ENCODE measurements at places on chromosomes 16 and 17.
A peak's percentile ranks its signal among the peaks of the same experiment; 100 is the strongest.

DNA sequence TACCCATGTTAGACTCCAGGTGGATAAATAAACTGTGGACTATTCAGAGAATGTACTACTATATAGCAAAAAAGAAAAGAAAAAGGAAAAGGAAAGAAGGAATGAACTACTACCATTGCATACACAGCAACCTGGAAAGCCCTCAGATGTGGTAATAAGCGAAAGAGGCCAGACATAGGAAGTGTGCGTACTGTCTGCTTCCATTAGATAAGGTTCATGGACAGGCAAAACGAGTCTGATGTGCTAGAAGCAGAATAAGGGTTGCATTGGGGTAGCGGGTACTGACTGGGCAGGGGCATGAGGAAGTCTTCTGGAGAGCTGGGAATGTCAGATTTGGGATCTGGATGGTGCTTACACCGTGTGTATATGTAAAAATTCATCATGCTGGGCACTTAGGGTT, 21.8 kb downstream of the CLEC16A start:
- DNase-seq = no peak

DNA sequence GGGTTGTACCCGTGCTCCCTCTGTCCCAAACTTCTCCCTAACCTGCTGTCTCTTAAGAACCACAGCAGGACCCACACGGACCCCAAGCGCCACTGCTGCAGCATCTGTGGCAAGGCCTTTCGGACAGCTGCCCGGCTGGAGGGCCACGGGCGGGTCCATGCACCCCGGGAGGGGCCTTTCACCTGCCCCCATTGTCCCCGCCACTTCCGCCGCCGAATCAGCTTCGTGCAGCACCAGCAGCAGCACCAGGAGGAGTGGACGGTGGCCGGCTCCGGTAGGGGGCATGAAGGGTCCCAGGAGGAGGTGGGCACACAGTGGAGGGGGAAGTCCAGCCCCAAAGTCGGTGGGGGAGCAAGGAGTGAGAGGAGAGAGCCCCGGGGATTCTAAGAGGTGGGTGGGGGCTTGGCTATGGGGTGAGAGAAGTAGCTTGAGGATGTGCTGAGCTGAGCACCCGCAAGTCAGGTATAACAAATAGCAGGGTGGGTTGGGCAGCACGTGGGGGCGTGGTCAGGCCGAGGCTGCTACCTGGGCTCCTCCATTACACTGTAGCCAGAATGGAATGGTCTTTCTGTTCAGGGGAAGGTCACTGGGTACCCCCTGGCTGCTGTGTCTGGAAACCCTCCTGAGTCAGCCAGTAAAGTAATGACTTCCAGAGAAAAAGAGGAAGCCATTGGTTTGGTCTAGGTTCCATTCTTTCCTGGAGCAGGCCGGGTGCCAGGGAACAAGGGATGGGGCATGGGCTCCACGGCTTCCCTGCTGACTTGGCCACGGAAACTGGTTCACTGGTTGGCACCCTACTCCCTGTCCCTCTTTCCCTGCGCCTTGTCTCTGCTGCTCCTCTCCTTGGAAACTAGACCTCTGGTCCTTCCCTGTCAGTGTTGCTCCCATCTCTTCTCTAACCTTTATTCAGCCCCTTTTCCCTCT, 7.1 kb downstream of the PRSS53 start:
- DNase-seq = no peak

DNA sequence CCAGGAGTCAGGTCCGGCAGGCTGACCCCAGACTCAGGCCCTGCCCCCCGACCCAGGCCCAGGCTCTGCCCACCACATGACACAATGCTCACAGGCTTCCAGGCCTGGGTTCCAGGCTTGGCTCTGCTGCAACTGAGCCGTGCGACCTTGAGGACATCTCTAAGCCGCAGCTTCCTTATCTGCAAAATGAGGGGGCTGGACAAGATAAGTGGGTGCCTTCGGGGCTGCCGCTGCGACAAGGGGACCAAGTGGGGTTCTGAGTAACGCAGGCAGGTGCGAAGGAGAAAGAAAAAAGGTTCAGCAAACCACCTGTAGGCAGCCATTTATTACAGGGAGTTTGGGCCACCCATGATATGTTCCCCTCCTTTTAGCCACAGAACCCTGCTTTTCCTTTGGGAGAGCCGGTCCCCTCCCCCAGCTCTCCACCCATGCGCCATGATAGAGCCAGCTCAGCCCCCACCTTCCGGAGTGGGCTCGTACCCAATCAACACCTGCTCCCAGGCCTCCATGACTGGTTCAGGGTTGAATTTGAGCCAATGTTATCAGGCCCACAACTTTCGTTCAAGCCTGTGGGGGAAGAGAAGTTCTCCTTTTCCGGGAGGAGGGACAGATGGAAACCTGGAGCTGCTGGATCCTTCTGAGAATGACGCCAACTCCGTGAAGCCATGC, 38.2 kb downstream of the RTN4RL1 start:
- DNase-seq = no peak

- no peak for DNase-seq
Measured at GRCh38 chr16:87877942-87878507, 8.7 kb upstream of the SLC7A5 start.

- peak; percentile 49 for DNase-seq
Measured at GRCh38 chr17:58330997-58331814, 2.6 kb upstream of the TSPOAP1 start.

DNA sequence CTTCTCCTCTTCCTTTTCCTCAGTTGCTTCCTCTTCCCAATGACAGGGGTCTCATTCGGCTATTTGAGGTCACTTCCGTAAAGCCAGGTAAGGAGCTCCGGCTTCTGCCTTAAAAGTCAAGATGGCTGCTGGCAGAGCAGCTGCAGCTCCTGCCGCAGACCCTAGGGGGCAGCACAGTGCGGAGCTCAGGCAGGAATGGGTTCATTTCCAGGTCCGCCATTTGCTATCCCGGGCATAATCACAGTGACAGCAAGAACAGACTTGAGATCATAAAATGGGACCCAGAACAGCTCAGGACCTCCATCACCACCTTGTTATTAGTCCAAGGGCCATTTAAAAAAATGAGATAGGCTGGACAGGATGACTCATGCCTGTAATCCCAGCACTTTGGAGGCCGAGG, 199.5 kb downstream of the ZNF18 start:
- no peak for DNase-seq

- DNase-seq = no peak
Measured at GRCh38 chr17:37567137-37567536, 42.1 kb downstream of the SYNRG start.

GRCh38 chr17:61307905-61308886, 91.4 kb upstream of the TBX2 start:
- no peak for DNase-seq
